ENCODE measurements at places on chromosomes 6 and 20. TPM values are rescaled to one million over a fixed set of nuclear protein-coding genes. Genes with fewer than 3 reads are reported as not detected.

GRCh38 chr6:154292855-154293519, 63.6 kb downstream of the IPCEF1 start:
- no peak for DNase-seq
- no peaks in the 10 kb centered on the region for H3K36me3 ChIP-seq
- no peak overlapping the region for H3K4me3 ChIP-seq
- peaks cover 4% of the 10 kb centered on the region for H3K4me1 ChIP-seq
- H3K27ac ChIP-seq = no peak overlapping the region

- H3K4me1 ChIP-seq = no peaks in the 10 kb centered on the region
- no peak overlapping the region for H3K27ac ChIP-seq
- peaks cover 2% of the 10 kb centered on the region for H3K36me3 ChIP-seq
- no peaks in the 10 kb centered on the region for H3K27me3 ChIP-seq
Measured at GRCh38 chr6:108364470-108364869, 69.6 kb downstream of the AFG1L start.

DNA sequence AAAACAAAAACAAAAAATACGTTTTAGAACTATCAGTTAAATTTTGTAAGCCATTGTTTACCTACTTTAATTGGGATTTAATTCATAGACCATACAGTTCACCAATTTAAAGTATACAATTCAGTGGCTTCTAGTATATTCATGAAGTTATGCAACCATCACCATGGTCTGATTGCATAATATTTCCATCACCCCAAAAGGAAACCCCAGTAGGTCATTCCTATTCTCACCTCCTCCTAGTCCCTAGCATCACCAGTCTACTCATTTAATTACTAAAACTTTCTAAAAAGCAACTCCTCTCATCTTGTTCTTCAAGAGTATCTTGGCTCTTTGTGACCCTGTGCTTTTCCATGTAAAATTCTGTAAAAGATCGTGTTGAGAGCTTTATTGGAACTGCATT, 60.2 kb downstream of the ASXL1 start:
- no peak for DNase-seq
- H3K4me3 ChIP-seq = no peak overlapping the region
- H3K4me1 ChIP-seq = peaks cover 8% of the 10 kb centered on the region
- no peak overlapping the region for H3K27ac ChIP-seq

GRCh38 chr6:84763003-84763885, 1.2 kb downstream of the TBX18 start:
- peak; percentile 10 for DNase-seq
- no peak overlapping the region for H3K4me3 ChIP-seq
- no peaks in the 10 kb centered on the region for H3K36me3 ChIP-seq

DNA sequence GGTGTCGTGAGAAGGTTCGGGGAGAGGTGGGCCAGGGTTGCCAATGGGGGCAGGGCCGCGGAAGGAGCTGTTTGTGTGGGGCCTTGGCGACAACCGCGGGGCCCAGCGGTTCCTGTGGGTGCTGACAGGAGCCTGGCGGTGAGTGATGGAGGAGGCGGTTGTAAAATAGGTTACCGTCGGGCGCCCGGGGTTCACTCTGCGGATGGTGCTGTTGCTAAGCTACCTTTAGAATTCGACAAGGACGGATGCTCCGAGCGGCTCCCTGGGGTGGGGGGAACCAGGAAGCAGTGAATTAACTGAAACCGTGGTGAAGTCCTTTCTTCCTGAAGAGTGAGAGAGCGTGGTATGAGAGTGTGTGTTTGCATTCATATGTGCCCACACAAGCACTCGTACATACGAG, 61.7 kb downstream of the CDH22 start:
- no peak for DNase-seq
- H3K36me3 ChIP-seq = no peaks in the 10 kb centered on the region
- H3K27ac ChIP-seq = no peak overlapping the region
- H3K27me3 ChIP-seq = peaks cover 26% of the 10 kb centered on the region

DNA sequence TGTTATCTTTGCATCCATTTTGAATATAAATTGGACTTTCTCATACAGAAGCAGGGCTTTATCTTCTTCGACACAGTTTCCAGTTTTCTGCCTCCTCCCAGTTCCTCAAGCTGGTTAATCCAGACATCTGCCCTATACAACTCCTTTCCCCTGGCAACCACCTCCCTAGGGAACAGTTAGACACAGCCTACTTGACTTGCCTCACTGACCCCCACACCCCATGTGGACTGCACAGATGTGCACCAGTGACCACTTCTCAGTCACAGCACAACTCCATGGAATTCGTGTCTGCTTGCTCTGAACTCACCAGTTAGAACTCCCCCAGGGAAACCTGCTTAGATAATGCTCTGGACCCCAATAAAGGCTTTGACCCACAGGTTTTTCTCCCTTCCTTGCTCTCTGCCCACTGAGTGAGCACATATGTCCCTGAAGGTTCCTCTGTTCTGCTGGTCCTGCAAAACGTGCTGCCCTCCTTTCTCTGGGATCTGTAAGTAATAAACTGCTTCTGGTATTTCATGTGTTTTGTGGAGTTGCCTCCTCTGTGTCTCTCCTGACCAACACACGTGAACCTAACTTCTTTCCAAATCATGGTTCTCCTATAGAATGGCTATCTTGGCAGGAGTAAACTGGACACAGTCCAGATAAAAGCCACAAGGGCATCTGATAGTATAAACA, 351.2 kb downstream of the CD83 start:
- H3K36me3 ChIP-seq = no peaks in the 10 kb centered on the region
- no peak overlapping the region for H3K27ac ChIP-seq
- H3K4me3 ChIP-seq = no peak overlapping the region
- H3K27me3 ChIP-seq = no peaks in the 10 kb centered on the region
- DNase-seq = no peak

GRCh38 chr20:11521476-11522365, 396.0 kb upstream of the BTBD3 start:
- no peak for DNase-seq
- no peak overlapping the region for H3K4me3 ChIP-seq
- H3K4me1 ChIP-seq = no peaks in the 10 kb centered on the region

DNA sequence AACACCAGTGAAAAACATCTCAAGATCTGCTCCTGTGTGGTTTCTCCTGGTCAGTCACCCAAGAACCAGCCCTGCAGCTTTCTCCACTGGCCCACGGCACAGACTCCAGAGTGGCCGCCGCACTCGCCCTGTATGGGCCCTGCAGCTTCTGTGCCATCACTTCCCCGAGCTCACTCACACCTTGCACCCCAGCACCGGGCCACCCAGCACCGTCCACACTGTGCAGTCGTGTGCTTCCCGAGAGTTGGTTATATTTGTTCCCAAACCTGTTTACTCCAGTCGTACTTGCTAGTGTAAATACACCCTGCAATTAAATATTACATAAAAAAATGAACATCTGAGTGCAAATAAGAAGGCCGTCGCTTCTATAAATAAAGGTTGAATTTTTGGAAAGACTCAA, 341.7 kb downstream of the CDH26 start:
- no peaks in the 10 kb centered on the region for H3K4me1 ChIP-seq
- no peak overlapping the region for H3K27ac ChIP-seq
- no peak for DNase-seq
- no peaks in the 10 kb centered on the region for H3K27me3 ChIP-seq
- no peaks in the 10 kb centered on the region for H3K36me3 ChIP-seq
- H3K4me3 ChIP-seq = no peak overlapping the region

The MUC22 gene
- not detected for total RNA-seq

- no peak overlapping the region for H3K4me3 ChIP-seq
- H3K4me1 ChIP-seq = no peaks in the 10 kb centered on the region
- H3K36me3 ChIP-seq = no peaks in the 10 kb centered on the region
- H3K27ac ChIP-seq = no peak overlapping the region
Measured at GRCh38 chr6:105667056-105667455, 264.2 kb upstream of the PREP start.

DNA sequence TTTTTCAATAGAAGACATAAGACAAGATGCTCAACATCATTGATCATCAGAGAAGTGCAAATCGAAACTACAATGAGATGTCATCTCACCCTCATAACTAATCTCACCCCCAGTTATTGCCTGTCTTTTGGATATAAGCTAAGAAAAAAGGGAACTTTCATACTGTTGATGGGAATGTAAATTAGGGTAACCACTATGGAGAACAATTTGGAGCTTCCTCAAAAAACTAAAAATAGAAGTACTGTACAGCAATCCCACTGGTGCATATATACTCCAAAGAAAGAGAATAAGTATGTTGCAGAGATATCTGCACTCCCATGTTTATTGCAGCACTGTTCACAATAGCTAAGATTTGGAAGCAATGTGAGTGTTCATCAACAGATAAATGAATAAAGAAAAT, 26.4 kb upstream of the PHF3 start:
- H3K4me1 ChIP-seq = no peaks in the 10 kb centered on the region
- DNase-seq = no peak
- peaks cover 2% of the 10 kb centered on the region for H3K27me3 ChIP-seq
- H3K4me3 ChIP-seq = no peak overlapping the region
- H3K36me3 ChIP-seq = no peaks in the 10 kb centered on the region

DNA sequence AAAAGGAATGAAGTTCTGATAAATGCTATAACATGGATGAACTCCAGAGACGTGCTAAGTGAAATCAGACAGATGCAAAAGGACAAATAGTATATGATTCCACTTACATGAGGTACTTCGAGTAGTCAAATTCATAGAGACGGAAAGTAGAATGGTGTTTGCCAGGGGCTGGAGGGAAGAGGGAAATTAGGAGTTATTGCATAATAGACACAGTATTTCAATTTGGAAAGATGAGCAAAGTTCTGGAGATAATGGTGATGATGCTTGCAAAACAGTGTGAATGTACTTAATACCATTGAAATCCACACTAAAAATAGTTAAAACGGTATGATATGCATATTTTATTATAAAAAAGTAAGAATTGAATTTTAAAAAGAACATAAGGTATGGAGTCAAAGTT, 84.9 kb upstream of the STXBP5 start:
- DNase-seq = no peak
- no peak overlapping the region for H3K4me3 ChIP-seq
- H3K36me3 ChIP-seq = no peaks in the 10 kb centered on the region
- no peaks in the 10 kb centered on the region for H3K27me3 ChIP-seq
- H3K27ac ChIP-seq = no peak overlapping the region
- no peaks in the 10 kb centered on the region for H3K4me1 ChIP-seq

GRCh38 chr6:22399693-22400092, 102.9 kb upstream of the PRL start:
- H3K27ac ChIP-seq = no peak overlapping the region
- no peak overlapping the region for H3K4me3 ChIP-seq
- DNase-seq = no peak

DNA sequence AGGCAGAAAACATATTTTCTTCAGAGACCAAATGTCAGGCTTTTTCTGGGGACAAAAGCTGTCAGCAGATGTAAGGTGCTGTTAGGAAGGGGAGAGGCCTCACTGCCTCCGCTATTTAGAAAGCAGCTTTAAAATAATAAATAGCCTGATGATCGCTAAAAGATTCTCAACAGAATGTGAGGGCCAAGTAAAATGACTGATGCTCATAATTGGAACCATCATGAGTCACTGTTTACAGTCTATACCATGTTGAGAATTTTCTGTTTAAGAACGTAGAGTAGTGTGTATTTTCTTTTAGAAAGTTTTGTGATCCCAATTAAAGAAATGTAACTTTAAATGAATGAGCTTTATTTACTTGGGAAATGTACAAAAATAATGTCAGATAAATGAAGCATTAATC, 220.0 kb downstream of the CLIC5 start:
- no peak for DNase-seq
- H3K4me1 ChIP-seq = no peaks in the 10 kb centered on the region
- H3K27me3 ChIP-seq = no peaks in the 10 kb centered on the region
- no peaks in the 10 kb centered on the region for H3K36me3 ChIP-seq
- no peak overlapping the region for H3K27ac ChIP-seq

DNA sequence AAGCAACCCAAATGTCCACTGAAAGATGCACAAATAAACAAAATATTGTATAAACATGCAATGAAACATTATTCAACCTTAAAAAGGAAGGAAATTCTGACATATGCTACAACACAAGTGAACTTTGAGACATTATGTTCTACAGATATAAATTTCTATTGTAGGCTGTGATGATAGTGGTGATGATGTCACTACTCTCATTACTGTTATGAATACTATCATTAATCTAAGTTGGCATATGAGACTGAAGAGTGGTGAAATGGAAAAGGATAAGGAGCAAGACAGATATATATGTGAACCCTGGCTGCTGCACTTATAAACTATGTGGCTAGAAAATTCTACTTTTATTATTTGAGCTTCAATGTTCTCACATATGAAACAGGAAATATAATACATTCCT, 360.2 kb downstream of the TFAP2A start:
- DNase-seq = no peak
- no peaks in the 10 kb centered on the region for H3K4me1 ChIP-seq
- no peaks in the 10 kb centered on the region for H3K27me3 ChIP-seq
- H3K36me3 ChIP-seq = no peaks in the 10 kb centered on the region

GRCh38 chr20:52035498-52035897, 156.1 kb downstream of the ZFP64 start:
- H3K4me3 ChIP-seq = no peak overlapping the region
- no peaks in the 10 kb centered on the region for H3K27me3 ChIP-seq
- no peak for DNase-seq
- H3K4me1 ChIP-seq = peaks cover 4% of the 10 kb centered on the region
- H3K27ac ChIP-seq = no peak overlapping the region
- H3K36me3 ChIP-seq = no peaks in the 10 kb centered on the region

DNA sequence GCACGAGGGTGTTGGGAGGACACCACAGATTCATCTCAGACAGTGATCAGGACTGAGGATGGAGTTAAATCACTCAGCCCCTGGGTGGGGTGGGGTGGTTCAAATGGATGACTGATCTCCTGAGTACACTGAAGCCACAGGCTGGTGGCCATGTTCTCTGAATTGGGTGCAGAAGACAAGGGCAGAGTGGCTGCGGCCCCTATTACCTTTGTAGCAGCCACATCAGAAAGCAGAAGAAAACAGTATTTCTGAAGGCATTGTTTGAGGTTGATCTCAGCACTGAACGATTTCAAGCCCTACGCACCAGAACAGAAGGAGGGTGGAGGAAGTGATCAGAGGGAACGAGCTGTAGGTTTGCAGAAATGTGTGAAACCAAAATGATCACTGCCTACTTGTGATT, 71.6 kb downstream of the SH3BGRL2 start:
- H3K36me3 ChIP-seq = no peaks in the 10 kb centered on the region
- H3K4me3 ChIP-seq = no peak overlapping the region
- H3K4me1 ChIP-seq = no peaks in the 10 kb centered on the region
- no peaks in the 10 kb centered on the region for H3K27me3 ChIP-seq
